NCI-H1417 treated with DMSO at 0.1 percent for 48 hours (cell line): ENCODE measurements at places on chromosomes 4 and X.

DNA sequence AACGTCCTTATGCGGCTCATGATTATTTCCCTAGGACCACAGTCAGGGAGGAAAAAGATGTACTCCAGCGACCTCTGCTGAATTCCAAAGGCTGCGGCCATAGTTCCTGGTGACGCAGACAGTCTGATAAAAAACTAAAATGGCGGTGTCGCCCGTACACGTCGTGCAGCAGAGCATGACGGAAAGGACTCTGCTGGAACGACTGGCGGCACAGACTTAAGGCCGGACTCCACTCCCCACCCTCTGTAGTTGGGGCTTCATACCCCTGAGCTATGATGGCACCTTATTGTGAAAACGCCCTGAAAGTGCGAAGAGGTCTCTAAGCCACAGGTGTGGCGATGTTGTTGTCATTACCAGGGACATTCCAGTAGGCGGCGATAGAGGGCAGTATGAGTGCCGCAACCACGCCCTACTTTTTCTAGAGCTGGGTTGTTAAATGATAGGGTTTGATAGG lies 90.0 kb upstream of the EDA2R start:
- DNase-seq = no peak

DNA sequence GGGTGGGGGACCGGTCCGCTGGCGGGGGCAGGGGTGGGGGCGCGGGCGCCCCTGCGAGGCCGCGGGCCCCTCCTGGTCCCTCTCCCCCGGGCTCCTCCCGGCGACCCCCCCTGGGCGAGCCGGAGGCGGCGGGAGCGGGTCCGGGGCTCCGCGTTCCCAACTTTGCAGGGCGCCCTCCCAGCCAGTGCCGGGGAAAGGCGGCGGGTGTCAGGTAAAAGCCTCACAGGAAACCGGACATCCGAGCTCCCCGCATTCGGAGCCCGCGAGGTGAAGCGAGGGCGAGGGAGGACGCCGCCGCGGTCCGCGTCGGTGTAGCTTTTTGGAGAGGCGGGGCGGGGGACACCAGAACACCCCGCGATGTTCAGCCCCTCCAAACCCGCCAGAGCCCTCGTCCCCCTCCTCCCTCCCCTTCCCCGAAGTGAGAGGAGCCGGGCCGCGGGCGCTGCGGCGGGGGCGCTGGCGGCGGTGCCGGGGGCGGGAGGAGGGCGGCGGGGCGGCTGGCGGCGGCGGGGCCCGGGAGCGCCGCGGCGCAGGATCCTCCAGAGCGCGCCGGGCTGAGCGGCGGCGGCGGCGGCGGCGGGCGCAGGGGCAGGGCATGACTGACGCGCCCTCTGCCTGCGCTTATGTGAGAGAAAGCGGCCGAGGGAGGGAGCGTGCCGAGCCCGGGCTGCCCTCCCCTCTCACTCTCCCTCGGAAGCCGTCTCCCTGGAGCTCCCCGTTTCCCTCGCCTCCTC lies at the start of gene VEGFC:
Gene VEGFC (minus strand): TSS at position 597 of the 734 bp plus-strand sequence. CDS start 611 bp downstream, outside the sequence.
- no peak for DNase-seq

- no peak for DNase-seq
These were observed 24.1 kb downstream of the CXCL8 start for GRCh38 chr4:73764513-73764912.

DNA sequence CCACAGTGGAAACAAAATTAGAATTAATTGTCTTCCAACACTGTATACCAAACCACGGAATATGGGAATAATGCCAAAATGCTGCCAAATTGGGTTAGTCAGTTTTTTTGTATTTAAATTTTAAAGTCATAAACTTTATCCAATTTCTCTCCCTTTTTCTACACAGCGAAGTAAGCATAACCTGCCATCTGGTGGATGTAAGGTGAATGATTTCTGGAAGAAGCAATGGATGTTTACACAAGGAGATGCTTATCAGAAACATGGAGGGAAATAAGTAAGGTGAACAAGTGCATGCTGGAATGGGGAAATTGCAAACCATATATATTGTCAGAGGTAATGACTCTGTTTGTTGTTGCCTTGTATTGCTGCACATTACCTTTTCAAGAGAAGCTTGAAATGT lies 691.9 kb downstream of the TECRL start:
- no peak for DNase-seq

DNA sequence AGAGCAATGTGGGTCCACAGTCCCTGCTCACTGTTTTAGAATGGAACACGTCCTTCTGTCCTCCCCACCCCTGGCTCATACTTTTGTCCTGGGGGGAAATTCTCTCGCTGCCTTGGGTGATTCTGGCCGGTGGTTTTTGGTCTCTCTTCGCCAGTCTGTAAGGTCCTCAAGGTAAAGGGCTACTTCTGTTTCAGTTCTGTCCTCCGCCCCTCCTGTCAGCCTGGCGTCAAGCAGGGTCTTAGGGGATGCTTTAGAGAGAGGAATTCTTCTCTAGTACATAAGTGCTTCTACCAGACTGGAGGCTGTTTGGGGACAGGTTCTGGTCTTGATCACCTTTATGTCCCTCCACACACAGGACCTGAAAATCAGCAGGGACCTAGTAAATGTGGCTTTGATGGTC lies 617 bp upstream of the MRFAP1L1 start:
- DNase-seq = no peak
